ENCODE measurements at places on chromosomes 6 and 20.

GRCh38 chr6:146923205-146923833, 280.9 kb upstream of the STXBP5 start:
- no peak for DNase-seq

GRCh38 chr6:94894300-94894699, 683.0 kb upstream of the MANEA start:
- DNase-seq, result no peak

DNA sequence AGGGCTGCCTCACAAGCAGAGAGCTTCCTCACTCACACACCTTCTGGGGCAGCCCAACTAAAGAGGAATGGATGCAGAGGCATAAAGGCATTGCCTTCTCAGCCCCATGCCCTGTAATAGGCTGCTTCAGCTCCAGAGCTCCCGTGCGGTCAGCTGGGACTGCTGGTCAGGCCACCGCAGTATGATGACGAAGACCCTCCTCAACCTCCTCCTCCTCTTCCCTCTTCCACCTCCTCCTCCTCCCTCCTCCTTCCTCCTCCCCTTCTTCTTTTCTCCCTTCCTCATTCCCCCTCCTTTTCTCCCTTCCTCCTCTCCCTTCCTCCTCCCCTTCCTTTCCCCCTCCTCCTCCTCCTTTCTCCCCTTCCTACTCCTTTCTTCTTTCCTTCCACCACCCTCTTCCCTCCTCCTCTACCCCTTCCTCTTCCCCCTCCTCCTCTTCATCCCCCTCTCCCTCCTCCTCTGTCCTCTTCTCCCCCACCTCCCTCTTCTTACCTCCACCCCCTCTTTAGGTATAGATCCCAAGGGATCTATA, 465.3 kb upstream of the CDH4 start:
- DNase-seq, result no peak

DNA sequence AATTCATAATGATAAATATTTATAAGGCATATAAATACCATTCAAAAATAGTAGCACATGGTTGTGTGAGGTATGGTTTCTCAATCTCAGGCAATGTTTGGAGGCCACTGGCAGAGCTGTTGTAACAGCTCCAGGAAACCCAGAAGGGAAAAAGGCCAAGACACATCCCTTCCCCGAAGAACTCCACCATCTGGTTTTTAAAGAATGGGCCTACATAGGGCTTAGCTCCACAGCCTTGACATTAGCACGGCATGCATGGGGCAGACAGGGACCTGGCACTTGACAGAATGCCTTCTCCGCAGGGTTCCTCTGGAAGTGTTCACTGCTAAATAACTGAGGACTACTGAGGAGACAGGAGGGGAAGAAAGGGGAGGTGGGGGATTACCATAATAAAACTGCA, 16.1 kb upstream of the FOXO3 start:
- no peak for DNase-seq

- no peak for DNase-seq
Measured at GRCh38 chr6:63975699-63976098, 340.1 kb downstream of the PHF3 start.

GRCh38 chr20:15455279-15455678, 1117.9 kb upstream of the FLRT3 start:
- DNase-seq, result no peak

DNA sequence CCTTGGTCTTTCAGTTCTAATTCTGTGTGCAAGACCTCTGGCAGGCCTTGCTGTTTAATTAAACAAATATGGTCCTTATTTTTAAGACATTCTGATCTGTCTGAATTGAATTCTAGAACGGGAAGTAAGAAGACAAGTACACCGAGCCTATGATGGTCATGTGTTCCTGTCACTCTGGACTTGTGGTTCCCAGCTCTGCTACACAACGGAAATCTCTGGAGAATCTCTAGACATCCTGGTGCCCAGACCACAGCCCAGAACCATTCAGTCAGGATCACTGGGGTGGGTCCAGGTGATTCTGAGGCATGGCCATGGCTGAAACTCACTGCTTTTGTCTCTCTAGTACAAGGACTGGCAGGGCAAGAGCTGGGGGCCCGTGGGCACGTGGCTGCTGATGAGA, 15.9 kb upstream of the KCNK16 start:
- no peak for DNase-seq

DNA sequence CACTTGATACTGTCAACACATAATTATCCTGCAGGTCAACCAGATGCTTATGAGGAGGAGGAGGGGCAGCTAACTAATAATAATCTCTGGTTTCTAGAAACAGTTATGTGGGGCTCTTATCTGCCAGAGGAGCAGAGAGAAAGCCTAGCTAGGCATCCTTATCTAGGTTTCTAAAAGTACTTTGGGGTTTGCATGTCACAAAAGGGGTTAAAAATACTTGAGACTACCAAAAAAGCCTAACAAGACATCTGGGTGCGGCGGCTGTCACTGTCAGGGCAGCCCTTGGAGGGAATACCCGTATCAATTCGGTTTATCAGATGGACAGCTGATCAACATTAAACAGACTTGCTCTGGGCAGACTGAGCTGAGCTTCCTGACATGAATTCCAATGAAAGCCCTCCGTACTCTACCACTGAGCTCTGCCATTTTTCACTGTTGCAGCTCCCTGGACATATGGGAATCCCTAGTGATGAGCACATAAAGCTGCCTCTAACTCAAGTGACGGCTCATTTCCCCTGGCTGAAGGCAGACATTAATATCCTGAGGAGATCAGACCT, 166.6 kb downstream of the PDSS2 start:
- DNase-seq, result no peak

DNA sequence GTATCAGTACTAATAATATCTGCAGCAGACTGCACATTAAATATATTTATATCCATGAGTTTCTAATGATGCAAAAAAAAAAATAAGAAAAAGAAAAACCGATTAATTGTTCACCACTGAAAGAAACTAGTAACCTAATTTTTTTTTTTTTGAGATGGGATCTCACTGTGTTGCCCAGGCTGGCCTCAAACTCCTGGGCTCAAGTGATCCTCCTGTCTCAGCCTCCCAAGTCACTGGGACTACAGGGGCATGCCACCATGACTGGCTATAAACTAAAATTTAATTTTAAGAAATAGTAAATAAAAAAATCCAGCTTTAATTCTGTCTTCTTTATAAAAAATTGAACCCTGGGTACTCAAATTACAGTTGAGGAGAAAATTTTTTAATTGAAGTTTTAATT, 358.2 kb downstream of the QKI start:
- no peak for DNase-seq

DNA sequence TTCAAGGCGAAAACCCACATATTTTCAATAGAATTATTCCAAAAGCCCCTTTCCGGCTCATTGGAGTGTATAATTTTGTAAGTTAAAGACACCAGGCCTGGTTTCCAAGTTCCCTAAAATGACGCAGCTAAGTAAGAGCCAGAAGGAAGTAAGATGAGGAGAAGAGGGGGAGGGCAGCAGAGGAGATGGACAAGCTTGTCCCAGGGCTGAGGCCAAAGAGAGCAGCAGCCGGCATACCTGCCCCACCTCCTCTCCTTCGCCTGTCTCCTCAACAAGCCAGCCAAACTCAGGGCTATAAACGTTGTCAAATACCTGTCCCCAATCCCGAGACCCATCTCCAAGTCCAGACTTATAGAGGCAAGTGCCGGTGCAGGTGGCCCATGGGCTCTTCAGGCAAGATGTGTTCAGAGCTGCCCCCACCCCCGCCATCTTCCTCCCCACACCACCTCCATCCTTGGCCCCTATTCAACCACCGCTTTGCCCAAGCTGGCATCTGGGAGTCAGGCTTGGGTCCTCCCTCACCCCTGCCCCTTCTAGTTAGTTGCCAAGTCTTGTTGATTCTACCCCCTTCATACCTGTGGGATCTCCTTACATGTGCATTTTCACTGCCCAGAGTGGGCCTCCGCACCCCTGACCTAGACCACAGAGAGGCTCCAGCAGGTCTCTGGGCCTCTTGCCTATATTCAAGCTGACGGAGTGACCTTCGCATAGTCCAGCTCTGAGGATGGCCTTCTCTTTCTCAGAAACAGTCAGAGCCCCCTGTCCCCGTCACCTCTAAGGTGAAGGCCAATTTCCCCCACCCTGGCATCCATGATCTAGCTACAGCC, 75.7 kb upstream of the SIRPA start:
- DNase-seq, result no peak

GRCh38 chr6:135229996-135230395, 48.9 kb downstream of the MYB start:
- DNase-seq, result no peak

DNA sequence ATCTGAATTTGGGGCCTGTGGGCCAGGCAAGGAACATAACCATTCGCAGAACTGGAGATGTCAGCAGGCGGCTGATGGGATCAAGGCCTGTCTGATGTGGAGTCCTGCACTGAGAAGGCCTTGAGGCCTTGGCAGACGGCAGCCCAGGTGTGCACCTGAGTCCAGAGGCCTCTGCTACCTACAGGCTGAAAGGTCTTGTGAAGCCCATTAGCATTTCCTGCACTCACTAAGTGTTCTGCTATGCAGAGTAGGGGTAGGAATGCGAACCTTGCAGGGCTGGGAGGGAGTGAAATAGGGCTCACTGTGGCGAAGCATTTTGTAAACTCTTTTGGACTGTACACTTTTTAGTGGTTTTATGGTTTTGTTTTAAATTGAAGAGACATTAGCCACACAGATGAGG, 48.3 kb upstream of the RNF24 start:
- no peak for DNase-seq

DNA sequence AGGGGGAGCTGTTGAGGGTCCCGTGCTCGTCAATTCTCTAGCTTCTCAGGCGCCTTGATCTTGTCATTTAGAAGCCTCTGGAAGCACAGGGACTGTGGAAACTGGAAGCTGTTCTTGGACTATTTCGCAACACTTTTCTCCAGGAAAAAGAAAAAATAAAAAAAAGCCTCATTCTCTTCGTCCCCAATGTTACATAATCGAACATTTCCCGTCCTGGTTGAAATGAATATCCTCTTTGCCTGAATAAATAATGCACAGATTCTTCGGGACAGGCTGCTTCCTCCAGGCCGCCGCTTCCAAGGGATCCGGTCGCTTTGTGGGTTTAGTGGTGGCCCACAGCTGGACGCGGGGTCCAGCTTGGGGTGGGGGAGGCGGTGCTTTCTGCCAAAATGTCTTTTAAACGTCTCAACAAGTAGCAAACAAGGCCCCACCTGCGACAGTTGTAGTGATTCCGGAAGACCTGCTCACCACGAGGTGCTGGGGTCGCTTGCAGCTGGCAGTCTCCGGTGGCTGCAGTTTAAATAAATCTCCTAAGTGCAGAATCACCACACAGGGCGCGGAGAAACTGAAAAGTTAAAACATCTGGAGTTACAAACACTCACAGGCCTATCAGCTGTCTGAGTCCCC, 125.9 kb upstream of the ESR1 start:
- no peak for DNase-seq

DNA sequence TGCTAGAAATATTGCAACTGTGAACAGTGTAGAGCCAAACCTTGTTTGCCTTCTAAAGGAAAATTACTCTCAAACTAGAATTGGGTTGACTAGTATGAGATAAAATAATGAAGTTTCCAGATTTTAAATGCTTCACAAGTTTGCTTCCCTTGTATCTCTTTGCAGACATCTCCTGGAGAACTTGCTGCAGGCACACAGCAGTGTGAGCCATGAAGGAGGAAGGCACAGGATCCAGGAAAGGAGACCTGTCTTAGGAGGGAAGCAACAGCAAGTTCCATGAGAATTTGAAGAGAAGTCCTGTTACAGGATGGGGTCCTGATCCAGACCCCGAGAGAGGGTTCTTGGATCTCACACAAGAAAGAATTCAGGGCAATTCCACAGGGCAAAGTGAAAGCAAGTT, 115.9 kb downstream of the BMP7 start:
- DNase-seq, result no peak

- DNase-seq, result peak; percentile 69
Measured at GRCh38 chr20:36461600-36462439, 79.5 kb upstream of the MYL9 start.

GRCh38 chr6:47512872-47513271, 35.3 kb downstream of the CD2AP start:
- no peak for DNase-seq

- DNase-seq, result no peak
Measured at GRCh38 chr6:133542056-133542821, 301.1 kb downstream of the EYA4 start.

DNA sequence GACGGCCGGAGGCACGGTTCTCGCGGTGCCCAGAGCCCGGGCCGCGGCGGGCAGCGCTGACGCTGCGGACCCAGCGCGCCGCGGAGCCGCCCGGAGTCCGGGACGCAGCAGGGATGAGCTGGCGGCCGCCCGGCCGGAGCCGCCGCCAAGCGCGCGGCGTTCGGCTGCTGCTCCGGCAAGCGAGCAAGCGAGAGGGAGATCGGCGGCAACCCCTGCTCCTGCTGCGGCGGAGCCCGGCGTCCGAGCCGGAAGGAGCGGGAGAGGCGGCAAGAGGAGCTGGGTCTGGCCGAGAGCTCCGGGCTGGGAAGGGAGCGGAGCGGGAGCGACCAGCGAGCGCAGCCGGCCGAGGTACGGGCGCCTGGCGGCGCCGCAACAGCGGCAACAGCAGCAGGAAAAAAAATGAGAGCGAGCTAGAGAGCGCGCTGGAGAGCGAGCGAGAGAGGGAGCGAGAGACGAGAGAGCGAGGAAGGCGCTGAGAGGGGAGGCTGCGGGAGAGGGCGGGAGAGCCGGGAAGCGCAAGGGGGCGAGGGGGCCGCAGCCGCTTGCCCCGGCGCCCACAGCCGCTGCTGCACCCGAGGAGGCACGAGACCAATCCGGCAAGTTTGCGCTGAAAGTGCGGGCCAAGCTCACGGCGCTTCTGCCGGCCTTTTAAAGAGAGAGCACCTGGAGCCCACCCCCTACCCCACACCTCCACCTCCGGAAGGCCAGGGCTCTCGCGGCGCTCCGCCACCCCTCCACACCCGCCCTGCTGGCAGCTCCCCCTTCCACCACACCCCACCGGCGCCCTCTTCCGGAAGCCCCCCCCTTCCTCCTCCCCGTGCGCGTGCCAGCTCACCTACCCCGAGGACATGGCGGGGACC, 496 bp downstream of the GRM4 start:
- peak; percentile 66 for DNase-seq

- DNase-seq, result no peak
Measured at GRCh38 chr20:31516651-31517050, 2.4 kb downstream of the HM13 start.

- no peak for DNase-seq
Measured at GRCh38 chr6:50093938-50094272, 44.2 kb upstream of the DEFB112 start.

GRCh38 chr20:15818651-15819071, 754.6 kb downstream of the KIF16B start:
- no peak for DNase-seq

All from activated CD8-positive, alpha-beta memory T cell treated with anti-CD3 and anti-CD28 coated beads, Interleukin-2, amount 50 U/mL, for 48 hours (primary cell).